ENCODE measurements at places on chromosomes 6 and 20.
A peak's percentile ranks its signal among the peaks of the same experiment; 100 is the strongest.

GRCh38 chr20:38402089-38402488 is 33.0 kb downstream of the SNHG17 start:
- no peak for DNase-seq

GRCh38 chr6:134539865-134540323 is 222.0 kb upstream of the SGK1 start:
- DNase-seq, result no peak

DNA sequence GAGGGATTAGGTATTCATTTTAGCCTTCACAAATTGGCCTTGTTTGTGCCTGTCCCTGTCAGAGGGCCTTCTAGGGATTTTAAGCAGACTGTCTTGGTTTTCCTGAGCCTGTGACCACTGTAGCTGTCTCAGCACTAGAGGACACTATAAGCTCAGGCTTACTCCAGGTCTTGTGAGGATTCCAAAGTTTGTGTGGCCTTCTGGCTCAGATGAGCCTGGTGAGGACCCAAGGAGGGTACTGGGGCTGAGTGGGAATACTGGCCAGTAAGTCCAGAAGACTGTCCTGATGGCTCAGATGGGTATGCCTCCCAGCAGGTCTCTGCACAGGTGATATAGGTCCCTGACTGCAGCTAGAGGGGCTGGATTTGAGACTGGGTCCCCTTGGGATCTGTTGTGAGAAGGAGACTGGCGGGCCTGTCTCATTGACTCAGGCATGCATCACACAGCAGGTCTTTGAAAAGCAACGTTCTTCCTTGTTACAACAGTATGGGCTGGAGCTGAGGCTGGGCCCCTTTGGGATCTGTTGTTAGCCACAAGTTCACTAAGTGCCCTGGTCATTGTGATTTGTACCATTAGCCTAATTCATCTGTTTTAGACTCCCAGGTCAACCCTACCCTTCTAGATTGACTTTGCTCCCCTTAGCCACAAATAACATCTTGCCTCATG is 26.3 kb upstream of the TFB1M start:
- peak; percentile 68 for DNase-seq

GRCh38 chr6:169960886-169961611 is 209.6 kb downstream of the ERMARD start:
- no peak for DNase-seq

- DNase-seq, result peak; percentile 31
Observed at GRCh38 chr6:106177786-106178185, 91.7 kb downstream of the PRDM1 start.

DNA sequence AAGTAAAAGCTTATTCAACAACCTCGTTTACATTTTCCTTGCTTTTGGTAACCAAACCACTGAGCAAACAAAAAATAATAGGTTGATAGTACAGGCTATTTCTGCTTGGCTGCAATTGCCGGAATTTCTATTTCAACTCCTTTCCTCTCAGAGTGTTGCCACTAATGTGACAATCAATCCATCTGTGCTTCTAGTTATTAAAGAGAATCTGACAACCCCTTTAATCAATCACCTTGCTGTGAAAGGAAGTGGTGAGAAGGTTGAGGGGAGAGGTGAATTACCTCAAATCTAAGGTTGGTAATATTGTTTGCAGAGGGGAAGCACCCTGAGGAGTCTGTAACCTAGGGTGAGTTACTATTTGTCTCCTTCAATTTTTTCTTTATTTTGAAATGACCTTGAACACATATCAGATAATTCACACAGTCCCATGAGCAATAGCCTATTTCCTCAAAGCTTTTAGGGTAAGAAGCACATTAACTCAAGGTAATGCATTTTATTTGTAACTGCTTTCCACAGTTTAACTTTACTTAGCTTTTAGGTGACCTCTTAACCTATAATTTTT is 603.4 kb downstream of the MMUT start:
- no peak for DNase-seq

DNA sequence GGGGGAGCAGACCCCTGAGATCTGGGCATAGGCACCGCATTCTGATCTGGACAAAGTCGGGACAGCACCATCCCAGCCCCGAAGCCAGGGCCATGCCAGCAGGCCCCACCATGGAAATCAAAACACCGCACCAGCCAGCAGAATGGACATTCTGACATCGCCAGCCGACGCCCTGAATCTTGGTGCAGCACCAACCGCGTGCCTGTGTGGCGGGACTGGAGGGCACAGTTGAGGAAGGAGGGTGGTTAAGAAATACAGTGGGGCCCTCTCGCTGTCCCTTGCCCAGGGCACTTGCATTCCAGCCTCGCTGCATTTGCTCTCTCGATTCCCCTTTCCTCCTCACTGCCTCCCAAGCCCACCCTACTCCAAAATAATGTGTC is 2.0 kb downstream of the NNAT start:
- DNase-seq, result no peak

DNA sequence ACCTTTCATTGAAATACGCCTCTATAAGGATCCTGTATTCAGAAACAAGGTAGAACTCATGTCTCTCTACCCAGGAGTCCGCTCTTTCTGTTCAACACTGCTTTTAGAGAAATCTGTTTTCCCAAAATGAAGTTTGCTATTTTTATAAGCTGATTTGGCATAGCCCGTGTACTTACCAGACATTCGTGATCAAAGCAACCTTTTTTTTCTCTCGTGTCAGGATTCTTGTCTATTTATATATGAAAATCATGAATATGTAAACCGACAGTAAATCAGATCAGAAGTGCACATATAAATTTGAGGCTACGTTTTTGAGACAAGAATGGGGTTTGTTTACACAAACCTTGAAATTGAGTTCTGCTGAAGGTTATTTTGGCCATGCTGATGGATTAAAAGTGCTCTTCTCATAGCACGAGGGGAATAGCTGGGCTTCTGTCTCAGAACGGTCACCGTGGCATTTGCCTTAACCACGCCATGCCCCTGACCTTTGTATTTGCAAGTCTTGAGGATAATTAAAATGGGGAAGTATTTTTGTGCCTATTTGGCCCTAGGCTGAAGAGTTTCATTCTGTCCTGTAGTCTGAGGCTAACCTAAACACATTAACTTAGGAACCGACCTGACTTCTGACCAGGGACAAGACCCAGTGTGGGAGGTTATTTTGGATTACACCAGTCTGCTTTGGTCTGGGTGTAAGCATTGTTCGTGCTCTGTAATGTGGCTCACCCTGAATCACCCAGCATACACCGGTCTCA is 118.6 kb downstream of the MAP3K4 start:
- no peak for DNase-seq

- peak; percentile 26 for DNase-seq
Observed at GRCh38 chr20:663315-664090, 10.5 kb upstream of the SRXN1 start.

Data from fibroblast of lung (primary cell).